ENCODE measurements at places on chromosomes 16 and 17. TPM values are rescaled to one million over a fixed set of nuclear protein-coding genes. Genes with fewer than 3 reads are reported as not detected.

GRCh38 chr16:3295783-3296182 lies 9.4 kb downstream of the TIGD7 start:
- no peak for DNase-seq

RHBDL3 gene
- 0.17 TPM for total RNA-seq

- no peak for DNase-seq
Observed at GRCh38 chr17:32370426-32370825, 20.5 kb downstream of the ZNF207 start.

GRCh38 chr17:35164716-35165115 lies 17.1 kb downstream of the UNC45B start:
- DNase-seq, result no peak

DNA sequence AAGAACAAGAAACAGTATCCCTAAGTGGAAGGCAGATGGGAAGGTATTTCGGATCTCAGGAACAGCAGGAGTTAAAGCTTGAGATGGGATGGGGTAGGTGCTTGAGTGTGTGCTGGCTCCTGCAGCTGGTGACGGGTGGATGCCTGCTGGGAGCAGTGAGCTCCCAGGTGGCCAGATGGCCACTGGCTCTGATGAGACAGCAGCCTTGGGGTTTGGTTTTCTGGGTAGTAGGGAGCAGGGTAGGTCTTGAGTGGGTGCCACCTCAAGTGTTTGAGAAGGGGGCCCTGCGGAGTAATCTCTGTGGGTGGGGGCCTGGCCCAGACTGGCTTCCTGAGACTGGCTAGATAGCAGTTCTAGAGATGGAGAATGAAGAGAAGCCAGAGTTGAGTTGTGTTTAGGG lies 10.3 kb downstream of the EPN2 start:
- DNase-seq, result no peak

- DNase-seq, result no peak
Observed at GRCh38 chr17:245020-245419, 63.6 kb upstream of the DOC2B start.

FADS6 gene
- total RNA-seq, result not detected

NT5C gene
- 70.8 TPM for total RNA-seq

SLFN12L gene
- total RNA-seq, result 34.5 TPM

GRCh38 chr16:30395992-30396585 lies 869 bp downstream of the ZNF48 start:
- DNase-seq, result no peak

DNA sequence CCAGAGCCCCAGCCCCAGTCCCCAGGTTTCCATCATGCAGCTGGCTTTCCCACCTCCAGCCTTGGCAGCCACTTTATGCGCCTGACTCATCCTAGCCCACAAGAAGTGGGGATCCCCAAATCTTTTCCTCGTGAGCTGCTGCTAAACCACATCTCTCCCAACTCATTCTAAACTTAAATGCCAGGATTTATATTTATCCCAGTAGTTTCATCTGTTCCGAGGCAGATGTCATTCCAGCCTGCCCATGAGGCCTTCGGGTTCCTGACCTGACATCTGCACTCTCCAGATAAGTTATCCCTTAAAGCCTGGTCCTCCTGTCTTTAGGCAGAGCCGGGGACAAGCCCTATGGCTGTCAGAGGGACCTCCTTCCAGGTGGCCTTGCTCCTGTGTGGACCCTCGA lies 16.6 kb downstream of the PLXDC1 start:
- no peak for DNase-seq

DNA sequence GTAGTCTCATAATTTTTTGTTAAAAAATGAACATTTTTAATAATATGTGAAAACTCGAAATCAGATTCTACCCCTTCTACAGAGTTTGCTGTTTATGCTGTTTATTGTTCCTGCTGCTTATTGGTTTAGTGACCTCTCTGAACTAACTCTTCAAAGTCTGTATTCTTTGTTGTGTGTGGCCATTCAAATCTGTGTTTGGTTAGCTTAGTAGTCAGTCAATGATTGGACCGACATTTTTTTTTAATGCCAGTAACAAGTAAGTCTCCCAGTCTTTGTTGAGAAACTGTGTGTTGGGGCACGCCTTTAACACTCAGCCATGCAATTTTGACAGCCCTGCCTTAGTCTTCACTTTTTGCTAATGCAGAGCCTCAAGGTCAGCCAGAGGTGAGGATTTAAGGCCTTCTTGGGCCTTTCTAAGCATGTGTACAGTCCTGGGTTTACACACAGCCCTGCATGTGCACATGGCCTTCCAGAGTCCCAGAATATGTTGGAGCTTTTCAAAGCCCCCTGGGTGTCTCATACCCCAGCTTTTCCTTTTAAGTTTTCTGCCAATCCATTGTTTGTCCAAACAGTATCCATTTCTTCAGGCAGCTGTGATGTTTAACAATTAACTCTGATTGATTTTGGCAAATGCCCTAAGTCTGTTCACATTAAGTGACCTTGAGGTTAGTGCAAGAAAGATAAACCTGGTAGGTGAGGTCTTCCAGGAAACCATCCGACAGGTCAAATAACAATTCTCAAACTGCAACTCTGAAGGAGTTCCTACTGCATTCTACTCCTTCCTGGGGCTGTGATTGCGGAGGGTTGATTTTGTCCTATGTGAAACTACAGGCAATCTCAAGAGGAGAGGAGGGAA lies 389.3 kb downstream of the PMP22 start:
- DNase-seq, result no peak

GRCh38 chr17:50946223-50946890 lies 80.2 kb upstream of the TOB1 start:
- no peak for DNase-seq

DNA sequence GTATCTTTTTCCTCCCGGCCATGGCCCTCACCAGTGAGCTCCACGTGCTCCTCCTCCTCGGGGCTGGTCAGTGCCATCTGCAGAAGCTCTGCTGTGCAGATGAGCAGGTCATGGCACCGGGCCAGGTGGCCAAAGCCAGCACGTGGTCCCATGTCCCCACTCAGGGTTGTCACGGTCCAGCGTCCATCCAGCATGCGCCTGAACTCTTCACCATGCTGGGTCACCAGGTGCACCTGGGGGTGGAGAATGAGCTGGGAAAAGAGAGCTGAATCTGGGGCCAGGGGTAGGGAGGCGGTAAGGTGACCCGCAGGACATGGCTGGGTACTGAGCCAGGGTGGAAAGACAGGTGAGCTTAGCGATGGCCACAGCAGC lies 1.3 kb downstream of the DHX58 start:
- DNase-seq, result no peak

DNA sequence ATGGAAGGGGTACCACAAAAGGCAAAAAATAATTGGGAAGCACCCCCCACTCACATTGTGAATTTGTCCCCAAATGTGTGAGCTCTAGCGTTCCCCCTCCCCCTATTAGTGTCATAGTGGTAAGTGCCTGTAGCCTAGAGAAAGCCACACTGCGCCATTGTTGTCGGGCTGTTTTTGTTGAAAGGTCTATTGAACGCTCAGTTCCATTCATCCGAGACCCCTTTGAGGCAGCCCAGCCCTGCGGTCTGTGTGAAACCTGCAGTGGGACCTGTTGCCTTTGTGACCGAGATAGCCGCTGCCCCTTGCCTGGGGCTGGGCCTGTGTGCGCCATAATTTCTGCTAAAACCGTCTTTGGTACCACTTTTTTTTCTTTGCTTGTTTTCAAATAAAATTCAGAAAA lies 3.0 kb downstream of the JPT2 start:
- no peak for DNase-seq

DNA sequence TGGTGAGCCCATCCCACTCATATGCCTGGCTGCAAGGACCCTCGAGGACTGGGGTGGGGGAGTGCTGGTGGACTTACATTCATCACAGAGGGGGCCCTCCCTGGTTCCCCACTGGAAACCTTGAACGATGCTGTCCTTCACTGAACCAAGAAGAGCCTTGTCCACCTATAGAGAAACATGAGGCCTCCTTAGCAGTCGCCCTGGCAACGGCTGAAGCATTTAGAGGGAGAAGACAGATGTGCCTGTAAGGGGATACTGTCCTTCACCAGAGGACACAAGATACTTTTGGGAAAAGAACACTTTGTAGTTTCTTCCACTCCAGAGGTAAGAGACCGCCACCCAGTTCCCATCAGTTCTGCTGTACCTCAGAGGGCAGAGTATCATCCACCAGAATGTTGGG lies 6.5 kb downstream of the HIGD1B start:
- no peak for DNase-seq

DNA sequence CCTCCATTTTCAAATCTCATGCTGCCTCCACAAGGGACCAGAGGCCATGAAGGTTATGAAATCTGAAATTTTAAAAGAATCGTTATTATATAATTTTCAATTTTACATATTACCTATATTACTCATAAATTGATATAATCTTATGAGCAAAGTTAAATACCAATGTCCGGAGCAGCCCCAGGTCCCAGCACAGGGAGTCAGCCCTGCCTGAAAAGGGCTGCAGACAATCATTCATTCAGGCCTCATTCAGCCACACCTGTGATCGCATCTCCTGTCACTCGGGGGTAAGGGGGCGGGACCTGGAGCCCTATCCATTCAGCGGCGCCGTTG lies 172.5 kb downstream of the AHSP start:
- no peak for DNase-seq

CETP gene
- not detected for total RNA-seq

DNA sequence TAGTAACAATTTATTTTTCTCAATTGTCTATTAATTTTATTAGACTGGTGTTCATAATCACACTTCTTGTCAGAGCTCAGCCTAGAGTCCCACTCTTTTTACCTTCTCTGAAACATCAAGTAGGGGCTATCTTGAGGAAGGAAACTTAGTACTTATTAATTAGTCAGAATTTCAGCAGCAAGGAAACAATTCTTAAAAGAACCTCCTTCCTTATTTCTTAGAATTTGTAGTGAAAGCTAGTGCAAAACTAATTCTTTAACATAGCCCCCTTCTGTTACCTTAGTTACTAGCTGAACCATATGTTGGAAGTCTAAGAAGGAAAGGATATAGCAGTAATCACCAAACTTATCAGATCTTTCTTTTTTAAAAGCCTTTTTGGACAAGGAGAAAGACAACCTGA lies 35.2 kb downstream of the MAP2K4 start:
- DNase-seq, result no peak

SF3B3 gene
- total RNA-seq, result 453 TPM

KIF2B gene
- total RNA-seq, result not detected

KRTAP9-4 gene
- total RNA-seq, result not detected

GRCh38 chr16:58062821-58063220 lies 37.3 kb downstream of the MMP15 start:
- DNase-seq, result no peak

- DNase-seq, result peak; percentile 48
Observed at GRCh38 chr16:10870137-10870776, 6.7 kb upstream of the CIITA start.

DNA sequence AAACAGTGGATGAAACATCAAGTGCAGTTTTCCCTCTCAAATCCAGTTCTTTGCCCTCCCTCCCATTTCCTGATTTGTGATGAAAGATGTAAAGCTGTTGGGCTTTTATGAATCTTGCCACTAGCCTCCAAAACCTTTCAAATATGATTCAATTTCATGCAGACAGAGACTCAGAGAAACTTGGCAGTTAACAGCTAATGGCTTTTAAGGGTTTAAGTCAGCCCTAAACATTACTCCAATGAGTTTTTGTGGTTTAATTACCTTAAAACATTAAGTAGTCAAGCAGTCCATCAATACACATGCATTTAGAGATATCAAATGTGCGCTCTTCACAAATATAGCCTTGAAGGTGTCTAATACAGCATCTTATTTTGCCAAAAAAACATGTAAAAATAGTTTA lies 1594.0 kb upstream of the GOT2 start:
- DNase-seq, result no peak

Data from activated CD4-positive, alpha-beta memory T cell treated with anti-CD3 and anti-CD28 coated beads for 36 hours (primary cell).